ENCODE measurements at places on chromosomes 2 and 18. TPM values are rescaled to one million over a fixed set of nuclear protein-coding genes. Genes with fewer than 3 reads are reported as not detected.

The IL1RL2 gene
- 2.8 TPM for total RNA-seq

The CFAP210 gene
- total RNA-seq, result not detected

The SMYD1 gene
- total RNA-seq, result 308 TPM

The CDK15 gene
- 0.62 TPM for total RNA-seq

The SRD5A2 gene
- 0.10 TPM for total RNA-seq

DNA sequence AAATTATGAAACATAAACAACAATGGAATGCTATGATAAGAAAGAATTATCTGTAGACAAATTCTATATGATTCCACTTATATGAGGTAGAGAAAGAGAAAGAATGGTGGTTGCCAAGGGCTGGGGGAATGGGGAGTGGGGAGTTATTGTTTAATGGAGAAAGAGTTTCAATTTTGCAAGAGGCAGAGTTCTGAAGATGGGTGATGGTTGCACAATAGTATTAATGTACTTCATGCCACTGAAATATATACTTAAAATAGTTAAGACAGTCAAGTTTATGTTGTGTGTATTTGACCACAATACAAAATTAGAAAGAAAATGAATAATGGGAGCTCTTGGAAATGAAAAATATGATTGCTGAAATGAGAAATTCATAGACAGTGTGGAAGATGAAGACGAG lies 22.6 kb upstream of the FAM117B start:
- DNase-seq, result no peak

DNA sequence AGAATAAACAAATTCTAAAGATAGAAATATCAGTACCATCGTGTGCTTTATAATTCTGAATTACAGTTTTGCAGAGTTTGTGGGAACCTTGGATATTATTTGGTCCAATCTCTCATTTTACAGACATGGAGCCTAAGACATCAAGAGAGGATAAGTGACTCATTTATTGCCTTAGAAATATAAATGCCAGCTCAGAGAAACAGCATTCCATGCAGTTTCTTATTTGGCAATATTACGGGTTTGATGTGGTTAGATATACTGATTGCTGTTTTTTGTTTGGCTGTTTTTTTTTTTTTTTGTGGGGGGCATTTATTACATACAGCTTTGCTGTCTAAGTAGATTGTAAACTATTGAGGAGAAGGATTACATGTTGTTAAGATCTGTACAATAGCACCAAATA lies 1241.1 kb upstream of the LRRTM1 start:
- no peak for DNase-seq

DNA sequence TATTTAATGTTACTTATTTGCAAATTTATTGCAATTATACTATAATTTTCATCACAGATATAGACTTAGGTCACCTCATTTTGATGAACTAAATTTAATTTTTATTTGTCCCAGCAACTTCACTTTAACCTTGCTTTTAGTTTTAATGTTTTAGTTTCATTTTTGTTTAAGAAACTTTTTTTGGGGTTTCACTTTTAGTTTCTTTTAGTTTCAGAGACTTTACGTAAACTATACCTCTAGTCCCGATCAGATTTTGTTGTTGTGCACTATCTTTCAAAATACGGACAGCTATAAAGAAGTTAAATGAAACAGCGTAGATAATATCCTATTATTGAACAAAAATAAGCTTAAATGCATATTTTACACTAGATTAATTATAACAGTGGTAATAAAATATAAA lies 460.5 kb downstream of the ERBB4 start:
- DNase-seq, result no peak

GRCh38 chr18:50315100-50315871 lies 27.8 kb upstream of the CXXC1 start:
- no peak for DNase-seq

DNA sequence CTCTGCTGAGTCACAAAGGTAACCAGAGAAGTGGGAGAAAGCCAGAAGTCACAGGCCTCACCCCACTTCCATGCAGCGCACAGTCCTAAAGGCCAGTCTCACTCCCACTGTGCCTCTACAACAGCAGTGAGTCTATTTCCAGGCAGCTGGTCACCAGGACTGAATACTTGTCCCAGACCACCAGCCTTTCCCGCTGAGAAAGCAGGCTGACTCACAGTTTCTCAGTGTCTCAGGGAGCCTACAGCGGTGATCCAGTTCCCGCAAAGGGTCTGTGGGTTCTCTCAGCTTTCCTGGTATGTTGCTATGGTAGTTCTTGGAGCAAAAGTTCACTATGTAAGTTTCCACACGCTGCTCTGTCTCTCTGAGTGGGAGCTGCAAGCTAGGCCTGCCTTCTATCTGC lies 622.5 kb downstream of the RNF144A start:
- peak; percentile 1 for DNase-seq

DNA sequence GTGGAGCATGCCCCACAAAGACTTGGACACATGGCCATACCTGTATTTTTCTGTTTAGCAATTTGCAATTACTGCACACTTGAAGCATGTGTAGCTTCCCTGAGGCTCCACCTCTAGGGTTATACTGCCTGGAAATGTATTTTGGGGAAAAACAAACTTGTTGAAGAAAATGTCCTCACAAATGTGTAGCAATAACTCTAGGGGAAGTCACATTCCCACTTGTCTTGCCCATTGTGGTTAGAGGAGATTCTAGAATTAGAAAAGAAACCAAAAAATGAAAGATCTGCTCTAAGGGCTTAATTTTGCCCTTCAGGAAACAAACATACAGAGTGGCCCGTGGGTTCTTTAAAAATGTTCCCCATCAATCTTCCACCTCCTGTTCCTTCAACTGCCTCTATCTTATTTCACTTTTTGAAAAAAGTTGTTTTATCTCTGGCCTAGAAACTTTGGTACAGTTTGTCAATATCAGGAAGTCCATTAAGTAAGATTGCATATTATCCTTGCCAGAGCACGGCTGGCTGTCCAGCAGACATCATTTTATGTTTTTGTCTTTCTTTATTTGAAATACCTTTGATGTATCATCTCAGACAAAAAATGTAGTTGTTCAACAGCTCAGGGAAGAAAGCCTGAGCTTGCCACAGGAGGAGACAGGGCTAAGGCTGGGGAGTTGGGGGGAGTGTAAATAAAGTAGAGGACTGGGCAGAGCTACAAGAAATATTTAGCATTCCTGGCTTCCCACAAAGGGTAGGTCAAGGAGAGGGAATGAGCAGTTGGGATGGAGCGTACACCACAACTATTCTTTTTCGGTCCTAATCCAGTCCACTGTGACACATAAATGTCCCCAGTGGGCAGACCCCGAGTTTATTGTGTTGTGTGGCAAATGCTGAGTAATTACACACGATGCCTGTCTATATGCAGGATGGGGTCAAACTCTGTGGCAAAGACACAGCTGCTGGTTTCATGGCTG lies 96.8 kb upstream of the CDC42EP3 start:
- peak; percentile 76 for DNase-seq

- DNase-seq, result no peak
Observed at GRCh38 chr2:39024833-39025232, 96.0 kb downstream of the SOS1 start.

GRCh38 chr2:109440499-109441156 lies 173.1 kb downstream of the SEPTIN10 start:
- no peak for DNase-seq

All from tongue (tissue), 3 donors.